ENCODE measurements at places on chromosomes 4 and X.

- DNase-seq, result no peak
Observed at GRCh38 chr4:146146918-146147317, 28.6 kb upstream of the LSM6 start.

DNA sequence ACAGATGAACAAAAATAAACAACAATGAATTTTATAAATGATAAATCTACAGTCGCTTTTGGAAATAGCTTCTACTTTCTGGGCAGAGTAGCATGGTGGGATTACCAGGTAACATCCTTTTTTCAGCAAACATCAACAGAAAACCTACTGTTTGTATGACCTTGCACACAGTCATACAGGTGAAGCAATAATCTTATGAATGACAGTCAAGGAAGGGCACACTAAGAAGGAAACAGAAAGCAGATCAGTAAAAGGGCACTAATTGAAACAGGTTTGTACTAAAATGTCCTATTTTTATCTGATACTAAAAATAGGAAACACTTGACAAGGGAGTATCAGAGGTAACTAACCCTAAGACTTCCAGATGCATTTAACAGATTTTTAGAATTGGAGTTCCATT lies 108.9 kb downstream of the DLG3 start:
- DNase-seq, result no peak

DNA sequence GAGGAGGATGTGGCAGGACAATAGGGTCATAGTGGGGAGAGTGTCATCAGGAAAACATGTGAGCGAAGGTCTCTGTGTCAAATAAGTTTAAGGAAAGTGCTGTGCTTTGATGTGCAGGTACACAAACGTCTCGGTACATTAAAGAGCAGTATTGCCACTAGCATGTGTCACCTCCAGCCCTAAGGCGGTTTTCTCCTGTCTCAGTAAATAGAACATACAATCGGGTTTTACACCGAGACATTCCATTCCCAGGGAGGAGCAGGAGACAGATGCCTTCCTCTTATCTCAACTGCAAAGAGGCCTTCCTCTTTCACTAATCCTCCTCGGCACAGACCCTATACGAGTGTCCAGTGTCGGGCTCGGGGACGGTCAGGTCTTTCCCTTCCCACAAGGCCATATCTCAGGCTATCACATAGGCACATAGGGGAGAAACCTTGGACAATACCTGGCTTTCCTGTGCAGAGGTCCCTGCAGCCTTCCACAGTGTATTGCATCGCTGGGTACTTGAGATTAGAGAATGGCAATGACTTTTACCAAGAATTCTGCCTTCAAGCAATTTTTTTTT lies 684.5 kb downstream of the PDHA2 start:
- DNase-seq, result no peak

DNA sequence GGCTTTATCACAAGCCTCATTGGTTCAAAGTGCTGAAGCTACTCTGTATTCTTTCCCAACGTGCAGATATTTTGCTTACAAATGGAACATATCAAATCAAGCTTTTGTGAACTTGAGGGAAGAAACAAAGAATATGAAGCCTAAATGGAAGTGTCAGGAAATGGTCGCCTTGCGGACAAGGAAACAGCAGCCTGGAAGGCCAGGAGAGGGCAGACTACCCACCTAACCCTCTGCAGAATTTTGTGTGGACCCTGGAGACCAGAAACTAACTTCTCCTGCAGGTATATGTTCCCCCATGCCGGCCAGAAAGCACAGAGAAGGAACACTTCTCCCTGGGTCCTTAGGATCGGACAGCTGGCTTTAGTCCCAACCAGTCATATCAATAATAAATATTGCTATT lies 1425.8 kb downstream of the PCDH7 start:
- DNase-seq, result no peak

DNA sequence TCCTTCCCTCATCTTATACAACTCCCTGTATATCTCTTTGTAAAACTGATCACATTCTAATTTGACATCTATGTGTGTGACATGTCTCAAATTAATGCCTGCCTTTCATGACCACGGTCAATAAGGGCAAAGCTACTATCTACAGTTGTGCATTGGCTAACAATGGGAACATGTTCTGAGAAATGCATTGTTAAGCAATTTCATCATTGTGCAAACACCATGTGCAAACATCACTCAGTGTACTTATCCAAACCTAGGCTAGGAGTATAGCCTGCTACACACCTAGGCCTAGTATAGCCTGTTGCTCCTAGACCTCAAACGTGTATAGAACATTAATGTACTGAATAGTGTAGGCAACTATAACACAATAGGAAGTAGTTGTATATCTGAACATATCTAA lies 95.0 kb downstream of the BANK1 start:
- no peak for DNase-seq

DNA sequence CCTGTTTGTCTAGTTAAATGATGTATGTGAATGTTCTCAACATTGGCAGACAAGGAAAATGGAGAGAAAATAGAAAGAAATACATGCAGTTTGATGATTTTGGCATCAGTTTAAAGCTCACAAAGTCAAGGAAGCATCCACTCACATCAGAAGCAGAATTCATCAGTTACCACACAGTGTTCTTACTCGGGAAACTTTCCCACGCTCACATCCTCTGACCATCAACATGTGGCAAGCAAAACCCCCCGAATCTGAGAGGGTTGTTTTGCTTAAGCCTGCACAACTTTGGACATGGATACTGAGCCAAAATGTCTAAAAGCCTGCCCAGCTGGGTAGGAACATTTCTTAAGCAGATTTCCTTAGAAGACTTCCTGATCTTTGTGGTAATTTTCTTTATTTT lies 407.6 kb downstream of the ANKRD50 start:
- no peak for DNase-seq

DNA sequence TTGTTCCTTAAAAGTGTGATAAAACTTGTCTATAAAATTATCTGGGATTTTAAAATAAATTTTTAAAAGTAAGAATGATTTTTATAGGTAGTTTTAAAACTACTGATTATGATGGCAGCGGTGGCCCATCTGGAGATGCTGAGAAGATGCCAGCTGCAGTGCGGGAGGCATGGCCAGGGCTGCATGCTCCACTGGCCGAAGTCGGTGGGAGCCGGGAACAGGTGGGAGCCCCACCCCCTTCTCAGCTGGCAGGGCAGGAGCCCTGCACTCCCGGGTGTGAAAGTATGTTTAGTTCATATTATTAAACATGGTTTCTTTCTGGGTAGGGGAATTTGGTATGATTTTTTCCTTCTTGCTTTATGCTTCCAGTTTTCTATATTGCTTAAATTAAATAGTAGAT lies 63.8 kb downstream of the CORIN start:
- DNase-seq, result no peak

- DNase-seq, result no peak
Observed at GRCh38 chrX:68838571-68838910, 9.7 kb downstream of the EFNB1 start.

DNA sequence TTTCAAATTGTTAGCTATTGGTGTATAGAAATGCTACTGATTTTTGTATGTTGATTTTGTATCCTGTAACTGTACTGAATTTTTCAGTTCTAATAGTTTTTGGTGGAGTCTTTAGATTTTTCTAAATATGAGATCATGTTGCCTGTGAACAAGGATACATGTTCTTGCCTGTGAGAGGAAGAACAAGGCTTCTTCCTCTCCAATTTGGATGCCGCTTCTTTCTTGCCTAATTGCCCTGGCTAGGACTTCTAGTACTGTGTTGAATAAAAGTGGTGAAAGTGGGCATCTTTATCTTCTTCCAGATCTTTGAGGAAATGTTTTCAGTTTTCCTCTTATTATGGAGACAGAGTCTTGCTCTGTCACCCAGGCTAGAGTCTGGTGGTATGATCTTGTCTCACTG lies 16.2 kb upstream of the NAP1L5 start:
- no peak for DNase-seq

DNA sequence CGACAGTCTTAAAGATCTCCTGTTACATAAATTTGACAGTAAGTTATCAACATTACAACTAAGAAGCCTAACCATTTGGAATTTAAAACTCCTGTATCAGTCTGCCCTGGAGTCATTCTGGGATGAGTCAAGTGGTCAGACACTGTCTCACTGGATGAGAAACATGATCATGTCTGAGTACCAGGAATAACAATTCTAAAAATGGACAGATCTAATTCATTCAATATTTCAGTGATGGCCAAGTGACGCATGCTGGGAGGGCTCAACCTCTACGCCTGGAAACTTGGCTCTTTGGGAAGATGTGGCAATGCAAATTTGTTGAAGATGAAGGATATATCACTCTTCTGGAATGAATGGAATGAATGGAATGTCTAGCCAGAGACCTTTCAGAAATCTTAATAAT lies 1427.2 kb downstream of the STIM2 start:
- peak; percentile 89 for DNase-seq

- no peak for DNase-seq
Observed at GRCh38 chrX:119759248-119759766, 919 bp downstream of the SOWAHD start.

DNA sequence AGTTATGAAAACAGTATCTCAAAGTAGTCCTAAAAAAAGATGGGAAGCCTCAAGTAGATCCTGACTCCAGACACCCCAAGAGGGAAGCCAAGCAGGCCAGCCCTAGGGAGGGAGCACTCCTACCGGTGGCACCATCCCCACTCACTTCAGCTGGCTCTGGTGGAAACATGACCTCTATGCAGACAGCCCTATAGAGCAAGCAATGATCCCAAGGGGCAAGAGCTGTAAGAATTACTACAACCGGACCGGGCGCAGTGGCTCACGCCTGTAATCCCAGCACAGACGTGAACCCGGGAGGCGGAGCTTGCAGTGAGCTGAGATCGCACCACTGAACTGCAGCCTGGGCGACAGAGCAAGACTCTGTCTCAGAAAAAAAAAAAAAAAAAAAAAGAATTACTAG lies 5.7 kb downstream of the LETM1 start:
- DNase-seq, result no peak

GRCh38 chr4:144750348-144750747 lies 104.4 kb downstream of the HHIP start:
- DNase-seq, result no peak

DNA sequence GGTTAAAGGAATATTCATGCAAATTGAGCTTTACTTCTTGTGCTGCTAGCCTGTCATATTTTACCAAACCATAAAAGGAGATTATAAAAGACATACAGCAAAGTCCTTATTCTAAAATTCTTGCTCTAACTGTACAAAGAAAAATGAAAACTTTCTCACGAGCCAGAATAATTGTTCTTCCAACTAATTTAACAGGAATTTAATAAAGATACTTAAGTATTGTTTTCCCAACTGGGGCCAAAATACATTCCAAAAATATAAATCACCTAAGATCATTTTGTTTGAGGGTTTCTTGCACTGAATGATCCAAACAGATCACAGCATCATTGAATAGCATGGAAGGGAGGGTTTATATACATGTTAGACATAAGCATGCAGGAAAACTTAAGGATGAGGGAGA lies 127.1 kb upstream of the PCDH18 start:
- no peak for DNase-seq

DNA sequence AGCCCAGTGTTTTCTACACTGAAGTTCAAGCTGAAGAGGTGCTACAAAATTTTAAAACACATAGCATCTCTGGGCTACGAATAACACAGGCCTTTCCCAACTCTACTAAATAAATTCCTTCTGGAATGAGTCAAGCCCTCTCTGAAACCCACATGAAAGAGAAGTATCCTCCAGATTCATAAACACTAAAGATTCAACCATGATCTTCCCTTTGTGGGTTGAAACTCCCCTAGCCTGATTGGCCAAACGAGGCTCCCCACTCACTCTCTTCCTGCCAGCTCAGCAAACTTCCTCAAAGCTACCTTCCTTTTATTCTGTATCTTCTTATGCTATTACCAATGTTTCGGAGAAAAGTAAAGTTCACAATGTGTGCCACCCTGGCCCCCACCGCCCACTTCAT lies 95.4 kb downstream of the NKX6-1 start:
- DNase-seq, result no peak

DNA sequence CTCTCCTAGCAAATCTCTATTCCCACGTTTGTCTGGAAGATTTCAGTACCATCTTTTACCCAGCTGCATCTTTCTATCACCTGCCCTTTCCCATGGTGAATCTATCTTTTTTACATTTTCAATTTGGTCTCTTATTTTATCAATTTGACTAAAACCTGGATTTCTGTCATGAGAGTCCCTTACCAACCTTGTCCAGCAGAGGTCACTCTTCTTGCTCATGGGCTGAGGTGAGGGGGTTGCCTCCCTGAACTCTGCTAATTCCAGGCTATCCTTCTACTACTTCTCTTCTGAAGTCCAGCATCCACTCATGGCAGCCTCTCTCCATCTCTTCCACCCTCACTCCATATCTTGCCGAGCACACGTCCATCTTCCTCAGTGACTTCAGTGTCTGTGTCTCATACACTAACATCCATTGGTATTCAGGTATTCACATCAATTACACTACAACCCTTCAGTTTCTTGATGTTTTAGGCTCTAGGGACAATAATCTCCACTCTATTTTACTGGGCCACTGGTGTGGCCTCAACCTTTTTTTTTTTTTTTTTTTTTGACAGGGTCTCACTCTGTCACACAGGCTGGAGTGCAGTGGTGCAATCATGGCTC lies 17.8 kb upstream of the ZNF827 start:
- DNase-seq, result no peak

DNA sequence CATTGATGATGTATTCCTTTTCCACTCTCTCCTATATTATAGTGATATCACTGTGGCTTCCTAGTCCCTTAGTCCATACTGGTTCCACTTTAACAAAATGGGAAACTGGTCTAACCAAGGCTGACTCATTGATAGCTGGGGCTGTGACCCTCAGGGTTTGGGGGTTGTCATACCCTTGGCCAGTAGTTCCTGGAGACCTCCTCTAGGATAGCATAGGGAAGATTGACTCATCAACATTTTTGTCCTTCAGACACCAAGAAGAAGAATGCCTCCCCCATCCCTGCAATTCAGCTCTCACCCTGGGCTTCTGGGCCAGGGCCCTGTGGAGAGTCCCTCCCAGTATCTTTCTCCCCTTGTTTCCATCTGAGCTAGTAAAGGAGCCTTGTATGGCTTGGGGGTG lies 68.8 kb upstream of the PRPS1 start:
- no peak for DNase-seq

DNA sequence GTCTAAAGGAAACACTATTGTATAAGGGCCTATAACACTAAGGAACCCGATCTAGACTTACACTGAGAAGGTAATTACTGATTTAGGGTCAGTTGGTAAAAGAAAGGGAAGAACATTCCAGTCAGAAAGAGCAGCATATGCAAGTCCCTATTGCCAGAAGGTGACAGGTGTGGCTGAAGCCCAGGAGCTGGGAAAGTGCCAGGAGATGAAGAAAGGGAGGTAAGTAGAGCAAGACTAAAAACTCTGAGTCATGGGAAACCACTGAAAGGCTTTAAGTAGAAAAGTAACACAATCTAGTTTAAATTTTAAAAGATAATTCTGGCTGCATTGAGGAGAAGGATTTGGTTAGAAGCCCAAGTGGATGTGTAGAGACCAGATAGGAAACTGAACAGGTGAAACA lies 77.7 kb upstream of the INTU start:
- no peak for DNase-seq

Data from HFF-Myc (cell line).